ENCODE measurements at places on chromosomes 13 and 19. TPM values are rescaled to one million over a fixed set of nuclear protein-coding genes. Genes with fewer than 3 reads are reported as not detected.

The PALM gene
- 40.8 TPM for total RNA-seq

DNA sequence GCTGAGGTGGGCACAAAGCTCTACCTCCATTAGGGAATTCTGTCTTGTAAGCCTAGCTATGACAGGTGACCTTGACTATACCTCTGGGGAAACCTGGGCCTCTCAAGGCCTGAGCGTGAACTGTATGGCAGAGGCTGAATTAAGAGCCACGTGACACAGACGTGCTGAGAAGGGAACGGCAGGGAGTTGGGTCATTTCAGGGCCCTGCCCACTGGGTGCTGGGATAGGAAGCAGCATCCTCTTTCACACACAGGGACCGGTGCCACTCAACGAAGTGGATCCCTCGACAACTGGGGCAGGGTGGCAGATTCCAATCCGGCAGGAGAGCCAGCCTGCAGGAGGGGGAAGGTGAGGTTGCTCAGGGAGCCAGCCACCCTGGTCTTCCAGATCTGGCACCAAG, 9.2 kb downstream of the ASF1B start:
- H3K4me3 ChIP-seq: no peak overlapping the region
- no peaks in the 10 kb centered on the region for H3K4me1 ChIP-seq
- no peak for DNase-seq
- no peaks in the 10 kb centered on the region for H3K27me3 ChIP-seq
- peaks cover 21% of the 10 kb centered on the region for H3K36me3 ChIP-seq
- no peak overlapping the region for H3K27ac ChIP-seq

The ICAM5 gene
- total RNA-seq: 0.37 TPM

The FARP1 gene
- 280 TPM for total RNA-seq

DNA sequence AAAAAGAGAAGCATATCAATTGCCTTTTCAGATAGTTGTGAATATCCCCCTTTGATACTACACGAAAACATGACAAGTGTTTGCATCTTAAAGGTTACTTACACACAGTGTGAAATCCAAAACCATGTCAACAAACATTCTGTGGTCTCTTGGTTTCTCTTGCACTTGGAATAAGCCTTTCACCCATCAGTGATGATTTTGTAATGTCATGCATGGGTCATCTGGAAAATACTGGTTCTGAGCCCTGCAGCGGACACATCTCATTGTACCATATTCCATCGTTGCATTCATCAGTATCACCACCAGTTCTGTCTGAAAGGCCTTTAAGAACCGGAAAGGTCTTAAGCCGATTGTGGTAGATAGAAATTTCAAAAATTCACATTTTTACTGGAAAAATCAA, 65.4 kb upstream of the SOX1 start:
- H3K36me3 ChIP-seq: no peaks in the 10 kb centered on the region
- no peaks in the 10 kb centered on the region for H3K4me1 ChIP-seq
- H3K4me3 ChIP-seq: no peak overlapping the region
- peaks cover 16% of the 10 kb centered on the region for H3K27me3 ChIP-seq
- no peak overlapping the region for H3K27ac ChIP-seq

GRCh38 chr13:109144693-109145437, 515.5 kb downstream of the MYO16 start:
- no peaks in the 10 kb centered on the region for H3K27me3 ChIP-seq
- no peak for DNase-seq
- no peak overlapping the region for H3K27ac ChIP-seq
- H3K4me1 ChIP-seq: peaks cover 3% of the 10 kb centered on the region

The ZNF507 gene
- 28.0 TPM for total RNA-seq

GRCh38 chr13:99992949-99993351, 11.4 kb downstream of the ZIC2 start:
- no peaks in the 10 kb centered on the region for H3K36me3 ChIP-seq
- DNase-seq: no peak
- H3K4me1 ChIP-seq: peaks cover 22% of the 10 kb centered on the region
- no peak overlapping the region for H3K4me3 ChIP-seq
- H3K27ac ChIP-seq: no peak overlapping the region

The LILRB2 gene
- total RNA-seq: not detected

- no peaks in the 10 kb centered on the region for H3K27me3 ChIP-seq
- no peaks in the 10 kb centered on the region for H3K36me3 ChIP-seq
- no peak for DNase-seq
These were observed 471.5 kb downstream of the SLITRK5 start for GRCh38 chr13:88142653-88143052.

The PLK5 gene
- 0.45 TPM for total RNA-seq

The CEACAM19 gene
- total RNA-seq: 2.2 TPM

Measured in endodermal cell (in vitro differentiated cells).